Immature natural killer cell (primary cell): ENCODE measurements at places on chromosomes 5 and 9. TPM values are rescaled to one million over a fixed set of nuclear protein-coding genes. Genes with fewer than 3 reads are reported as not detected.

GRCh38 chr5:80343067-80343466 is 23.3 kb downstream of the SPZ1 start:
- H3K27ac ChIP-seq, result no peak overlapping the region
- DNase-seq, result no peak
- H3K4me1 ChIP-seq, result no peaks in the 10 kb centered on the region
- H3K27me3 ChIP-seq, result peaks cover 1% of the 10 kb centered on the region
- no peak overlapping the region for H3K4me3 ChIP-seq

Gene EGFLAM
- not detected for polyA plus RNA-seq

DNA sequence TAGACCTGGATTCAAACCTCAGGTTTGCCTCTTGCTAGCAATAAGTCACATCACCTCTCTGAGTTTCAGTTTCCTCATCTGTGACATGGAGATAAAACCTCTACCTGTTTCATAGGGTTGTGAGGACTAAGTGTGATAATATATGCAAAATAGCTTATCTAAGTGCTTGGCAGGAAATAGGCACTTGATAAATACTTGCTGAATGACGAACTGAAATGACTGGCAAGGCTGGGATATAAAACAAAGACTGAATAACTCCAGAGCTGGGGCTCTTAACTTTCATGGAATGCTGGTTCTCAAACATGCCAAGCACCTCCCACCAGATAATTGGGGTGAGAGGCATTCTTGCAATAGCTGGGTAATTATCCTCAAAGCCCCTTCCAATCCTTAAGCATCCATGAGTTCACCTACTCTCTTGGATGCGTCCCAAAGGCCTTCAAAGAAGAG is 87.6 kb downstream of the ADRB2 start:
- DNase-seq, result no peak
- H3K36me3 ChIP-seq, result no peaks in the 10 kb centered on the region
- H3K27me3 ChIP-seq, result no peaks in the 10 kb centered on the region
- peaks cover 34% of the 10 kb centered on the region for H3K4me1 ChIP-seq
- peak overlapping the region; percentile 18 for H3K27ac ChIP-seq

GRCh38 chr5:84303315-84303714 is 81.4 kb downstream of the EDIL3 start:
- no peak overlapping the region for H3K27ac ChIP-seq
- no peak overlapping the region for H3K4me3 ChIP-seq
- DNase-seq, result no peak
- no peaks in the 10 kb centered on the region for H3K4me1 ChIP-seq
